Cerebellar nuclear complex (tissue), 1 donor: ENCODE measurements at places on chromosomes 16 and 17.

DNA sequence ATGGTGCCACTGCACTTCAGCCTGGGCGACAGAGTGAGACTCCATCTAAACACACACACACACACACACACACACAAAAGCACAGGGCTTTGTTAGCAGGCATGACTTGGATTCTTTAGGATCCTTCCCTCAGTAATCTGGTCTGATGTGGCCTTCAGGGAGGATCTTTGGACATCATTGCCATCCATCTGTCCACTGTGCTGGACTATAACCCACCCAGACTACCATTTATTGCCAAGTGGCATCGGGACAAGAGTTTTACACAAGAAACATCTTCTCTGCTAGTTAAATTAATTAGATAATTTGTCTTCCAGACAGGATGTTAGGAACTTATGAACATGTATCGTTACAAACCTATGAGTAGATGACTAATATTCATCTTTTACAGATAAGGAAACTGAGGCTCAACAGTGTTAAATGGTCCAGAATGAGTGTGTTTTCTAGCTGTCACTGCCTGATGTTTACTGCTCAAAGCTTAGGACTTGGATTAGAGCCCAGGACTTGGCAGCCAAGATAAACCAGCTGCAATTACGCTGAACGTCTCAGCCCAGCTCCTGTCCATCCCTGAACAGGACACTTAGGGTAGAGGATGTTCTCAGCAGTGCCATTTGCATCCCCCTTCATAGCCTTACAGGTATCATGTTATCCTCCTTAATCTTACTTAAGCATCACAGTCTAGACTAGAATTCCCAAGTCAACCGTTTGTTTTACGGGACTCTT lies 285.8 kb downstream of the WWOX start:
- DNase-seq = no peak

DNA sequence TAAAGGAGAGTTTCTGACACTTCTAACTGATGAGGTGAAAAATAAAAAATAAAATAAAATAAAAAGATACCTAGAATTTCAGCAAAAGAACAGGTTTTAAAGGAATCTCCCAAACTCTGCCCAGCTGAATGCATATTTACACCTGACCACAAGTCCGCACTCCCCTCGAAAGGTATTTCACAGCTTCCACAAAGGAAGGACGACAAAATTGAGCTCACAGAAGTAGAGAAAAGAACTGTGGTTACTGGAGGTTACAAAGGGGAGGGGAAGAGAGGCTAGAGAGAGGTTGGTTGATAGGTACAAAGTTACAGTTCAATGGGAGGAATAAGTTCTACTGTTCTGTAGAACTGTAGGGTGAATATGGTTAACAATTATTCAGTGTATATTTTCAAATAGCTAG lies 5.0 kb downstream of the LITAF start:
- no peak for DNase-seq

DNA sequence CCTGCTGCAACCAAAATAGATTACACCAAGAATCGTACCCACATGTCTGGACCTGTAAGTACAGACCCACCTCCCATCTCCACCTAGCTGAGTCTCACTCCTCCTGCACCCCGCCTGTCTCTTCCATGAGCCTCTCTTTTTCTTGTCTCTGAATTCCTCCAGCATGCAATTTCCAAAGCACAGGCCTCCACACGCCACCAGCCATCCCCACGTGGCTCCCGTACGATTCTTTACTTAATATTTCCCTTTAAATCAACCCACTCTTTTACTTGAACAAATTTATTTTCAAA lies 1.2 kb downstream of the RPH3AL start:
- no peak for DNase-seq

- DNase-seq = no peak
Observed at GRCh38 chr16:477301-478157, 50.0 kb upstream of the CAPN15 start.

DNA sequence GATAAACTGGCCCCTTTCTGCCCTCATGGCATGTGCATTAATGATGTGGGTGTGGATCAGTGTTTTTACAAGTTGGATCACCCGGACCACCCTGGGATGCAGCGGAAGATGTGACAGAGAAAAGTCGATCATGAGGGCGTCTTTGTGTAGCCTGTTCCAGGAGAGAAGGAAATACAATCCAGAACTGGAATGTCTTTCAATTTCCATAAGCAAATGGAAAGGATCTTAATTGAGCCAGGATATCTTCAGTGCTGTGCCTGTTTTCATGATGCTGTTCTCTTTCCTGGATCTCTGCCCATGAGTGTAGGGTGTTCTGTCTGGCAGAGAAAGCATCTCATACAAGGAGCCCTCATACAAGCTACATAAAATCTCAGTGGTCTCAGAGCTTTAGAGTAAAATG lies 481.4 kb downstream of the XYLT1 start:
- no peak for DNase-seq
